ENCODE measurements at places on chromosomes 13 and 19. TPM values are rescaled to one million over a fixed set of nuclear protein-coding genes. Genes with fewer than 3 reads are reported as not detected.
A peak's percentile ranks its signal among the peaks of the same experiment; 100 is the strongest.

DNA sequence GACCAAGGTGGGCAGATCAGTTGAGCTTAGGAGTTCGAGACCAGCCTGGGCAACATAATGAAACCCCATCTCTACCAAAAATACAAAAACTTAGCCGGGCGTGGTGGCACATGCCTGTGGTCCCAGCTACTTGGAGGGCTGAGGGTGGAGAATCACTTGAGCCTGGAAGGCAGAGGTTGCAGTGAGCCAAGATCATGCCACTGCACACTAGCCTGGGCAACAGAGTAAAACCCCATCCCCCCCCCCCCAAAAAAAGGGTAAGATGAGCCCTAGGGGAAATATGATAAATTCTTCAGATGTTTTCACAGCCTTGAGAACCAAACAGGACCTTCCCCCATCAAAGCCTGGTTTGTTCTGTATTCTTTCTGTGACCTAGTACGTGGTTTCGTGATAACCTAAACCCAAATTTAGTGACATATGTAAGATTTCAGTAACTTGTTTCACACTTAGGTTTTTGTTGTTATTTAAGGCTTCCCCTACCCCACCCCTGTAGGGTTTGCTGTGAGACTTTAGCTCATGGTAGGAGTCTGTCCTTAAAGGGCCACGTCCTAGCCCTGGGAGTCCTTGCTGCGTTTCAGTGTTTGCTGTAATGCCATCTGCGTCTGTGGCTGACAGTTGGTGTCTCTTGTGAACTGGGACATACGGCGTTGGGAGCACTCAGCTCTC, 49.6 kb downstream of the MYO9B start:
- DNase-seq = peak; percentile 57

- DNase-seq = peak; percentile 35
These were observed 1.7 kb downstream of the CD320 start for GRCh38 chr19:8306235-8307054.

DNA sequence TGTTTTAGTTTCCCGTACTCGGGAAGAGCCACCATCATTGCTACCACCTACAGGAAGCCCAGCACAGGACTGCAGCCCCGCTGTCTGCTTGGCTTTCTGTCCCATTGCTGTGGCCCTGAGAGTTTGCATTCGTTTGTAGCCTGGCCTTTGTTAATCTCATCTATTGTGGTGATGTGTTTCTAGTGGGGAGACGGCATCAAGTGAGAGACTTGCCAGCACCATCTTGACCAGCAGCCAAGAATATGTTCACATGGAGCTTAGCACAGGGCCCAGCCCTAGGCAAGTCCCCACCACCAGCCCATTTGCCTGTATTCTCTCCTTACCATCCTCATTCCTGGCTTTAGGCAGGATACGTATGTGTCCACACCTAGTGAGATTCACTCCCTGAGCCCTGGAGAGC, 17.3 kb upstream of the OVOL3 start:
- no peak for DNase-seq

GRCh38 chr13:111247552-111247951, 72.9 kb upstream of the TEX29 start:
- peak; percentile 8 for DNase-seq

GRCh38 chr13:73933795-73934194, 200.4 kb downstream of the KLF12 start:
- no peak for DNase-seq

GRCh38 chr13:29140277-29140676, 320.1 kb downstream of the MTUS2 start:
- no peak for DNase-seq

DNA sequence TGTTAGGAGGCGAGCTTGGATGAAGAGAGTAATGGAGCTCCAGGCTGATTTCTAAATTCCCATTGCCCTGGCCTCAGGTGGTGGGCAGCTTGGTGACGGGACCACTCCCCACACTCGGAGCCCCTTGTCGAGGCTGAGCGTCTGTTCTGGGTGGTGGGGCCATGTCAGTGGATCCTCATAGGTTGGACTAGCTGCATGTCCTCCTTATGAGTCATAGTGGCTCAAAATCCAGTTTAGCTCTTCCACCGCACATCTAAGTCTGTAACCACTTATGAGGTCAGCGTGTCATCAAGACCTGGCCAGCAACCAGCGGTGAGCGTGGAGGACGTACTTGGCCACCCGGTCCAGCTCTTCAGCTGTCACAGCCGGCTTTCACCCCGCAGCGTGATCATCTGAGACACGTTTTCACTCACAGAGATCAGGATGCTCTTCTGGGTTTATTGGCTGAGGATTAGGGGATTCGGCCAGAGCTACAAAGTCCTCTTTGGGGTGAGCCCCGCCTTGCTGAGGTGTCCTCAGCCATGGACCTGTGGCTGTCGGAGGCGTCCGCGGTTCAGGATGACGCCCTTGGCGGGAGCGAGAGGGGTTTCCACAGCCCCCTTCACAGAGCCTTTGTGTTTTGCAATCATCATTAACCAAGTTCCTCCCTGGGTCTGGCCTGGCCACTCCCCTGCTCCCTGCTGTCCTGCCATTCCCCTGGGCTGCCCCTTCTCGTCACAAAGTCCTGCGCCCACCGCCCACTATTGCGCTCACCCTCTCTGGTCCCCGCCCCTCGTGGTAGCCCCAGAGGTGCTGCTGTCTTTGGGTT, 41.9 kb downstream of the ADPRHL1 start:
- no peak for DNase-seq

GRCh38 chr19:18603255-18603957, 3.2 kb downstream of the CRLF1 start:
- DNase-seq = peak; percentile 52

DNA sequence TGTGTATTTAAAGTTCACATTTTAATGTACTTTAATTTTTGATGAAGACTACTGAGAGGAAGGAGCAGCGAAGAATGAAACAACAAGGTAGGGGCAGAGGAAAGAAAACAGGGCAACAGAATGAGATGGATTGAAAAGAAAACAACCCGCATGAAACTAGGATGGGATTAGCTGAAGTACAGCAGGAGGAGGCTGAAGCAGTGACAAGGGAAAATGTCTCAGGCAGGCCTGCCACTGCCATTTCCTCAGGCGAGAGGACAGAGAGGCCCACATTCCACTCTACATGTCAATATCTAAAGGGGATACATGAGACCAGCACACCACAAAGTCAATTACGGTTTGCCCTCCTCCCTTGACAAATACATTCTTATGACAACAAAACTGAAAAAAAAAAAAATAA, 1703.2 kb downstream of the EFNB2 start:
- no peak for DNase-seq

DNA sequence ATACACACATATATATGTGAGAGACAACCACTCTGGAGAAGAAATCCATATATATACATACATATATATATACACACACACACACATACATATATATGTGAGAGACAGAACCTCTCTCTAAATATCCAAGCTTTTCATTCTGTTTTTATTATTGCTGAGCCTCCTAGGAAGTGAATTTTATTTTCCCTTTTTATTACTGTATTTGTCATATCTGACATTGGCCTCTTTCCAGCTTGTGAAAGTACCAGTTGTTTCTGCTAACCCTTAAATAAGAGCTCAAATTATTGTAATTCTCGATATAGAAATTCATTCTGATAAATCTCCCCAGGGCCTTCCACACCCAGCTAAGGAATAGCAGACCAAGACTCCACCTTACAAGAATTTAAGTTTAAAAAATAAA, 81.0 kb downstream of the NUFIP1 start:
- no peak for DNase-seq

DNA sequence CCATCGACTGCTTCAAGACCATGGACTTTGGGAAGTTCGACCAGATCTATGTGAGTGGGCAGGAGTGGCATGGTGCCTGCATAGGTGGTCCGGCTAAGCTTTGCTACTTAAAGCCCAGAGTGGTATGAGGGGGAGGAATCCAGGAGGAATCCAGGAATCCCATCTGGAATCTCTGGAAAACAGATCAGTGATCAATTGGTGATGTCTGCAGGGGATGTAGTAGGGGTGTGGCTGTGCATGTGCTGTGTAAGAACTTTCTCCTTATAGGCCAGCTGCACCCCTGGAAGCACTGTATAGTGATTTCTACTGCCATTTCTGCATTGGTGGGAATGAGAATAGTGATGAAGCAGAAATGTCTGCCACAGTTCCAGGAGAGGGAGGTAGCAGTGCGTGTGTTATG, 23.6 kb downstream of the PNPLA6 start:
- no peak for DNase-seq

The ATP7B gene
- 0.38 TPM for total RNA-seq

The PODNL1 gene
- total RNA-seq = 0.29 TPM

The ZNF880 gene
- total RNA-seq = 11.9 TPM

The CNN1 gene
- total RNA-seq = not detected

The SPRED3 gene
- total RNA-seq = 0.93 TPM

The BRME1 gene
- 4.1 TPM for total RNA-seq
